H54 (cell line): ENCODE measurements at places on chromosomes 7 and 10.

- DNase-seq, result no peak
These were observed 49.3 kb upstream of the AFAP1L2 start for GRCh38 chr10:114453576-114453975.

DNA sequence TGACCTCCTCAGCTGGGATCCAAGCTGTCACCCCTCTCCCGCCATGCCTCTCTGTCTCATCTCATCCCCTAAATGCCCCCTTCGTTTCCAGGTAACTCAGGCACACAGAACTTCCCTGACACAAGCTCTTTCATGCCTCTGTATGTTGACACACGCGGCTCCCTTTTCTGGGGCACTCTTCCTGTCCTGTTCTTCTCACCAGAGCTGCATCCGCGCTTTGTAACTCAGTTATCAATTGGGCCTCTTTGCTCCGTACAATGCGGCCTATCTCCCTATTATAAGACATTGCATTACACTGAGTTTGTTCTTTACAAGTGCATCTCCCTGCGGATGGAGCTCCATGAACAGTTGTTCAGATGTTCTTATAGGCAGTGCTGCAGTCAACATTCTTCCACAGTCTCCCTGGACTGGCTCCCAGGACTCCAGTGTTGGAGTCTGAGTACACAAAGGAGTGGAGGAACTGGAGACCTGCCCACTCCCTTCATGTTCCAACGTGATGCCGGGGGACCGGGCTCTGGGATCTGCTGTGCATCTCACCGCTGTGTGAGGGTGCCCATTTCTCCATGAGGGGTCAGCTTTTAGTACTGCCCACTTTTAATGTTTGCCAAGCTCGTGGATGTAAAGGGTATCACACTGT, 56.9 kb upstream of the TNS3 start:
- DNase-seq, result no peak

DNA sequence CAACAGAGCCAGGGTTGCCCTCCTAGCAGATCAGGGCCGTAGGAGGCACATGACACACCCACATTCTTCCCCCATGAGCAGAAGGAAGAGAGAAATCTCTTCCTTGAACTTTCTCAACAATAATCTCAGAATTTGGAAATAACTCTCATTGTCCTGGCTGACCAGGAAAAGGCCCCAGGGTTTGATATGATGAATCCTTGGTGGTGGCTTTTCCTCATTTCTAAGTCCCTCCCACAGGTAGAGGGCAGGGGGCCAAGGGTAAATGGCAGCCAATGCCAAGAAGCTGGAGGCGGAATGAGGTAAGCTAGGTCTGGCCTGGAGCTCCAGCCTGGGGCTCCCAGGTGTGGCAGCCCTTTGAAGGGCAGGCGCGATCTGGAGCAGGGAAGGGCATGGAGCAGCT, 67.8 kb downstream of the GRB10 start:
- DNase-seq, result no peak

DNA sequence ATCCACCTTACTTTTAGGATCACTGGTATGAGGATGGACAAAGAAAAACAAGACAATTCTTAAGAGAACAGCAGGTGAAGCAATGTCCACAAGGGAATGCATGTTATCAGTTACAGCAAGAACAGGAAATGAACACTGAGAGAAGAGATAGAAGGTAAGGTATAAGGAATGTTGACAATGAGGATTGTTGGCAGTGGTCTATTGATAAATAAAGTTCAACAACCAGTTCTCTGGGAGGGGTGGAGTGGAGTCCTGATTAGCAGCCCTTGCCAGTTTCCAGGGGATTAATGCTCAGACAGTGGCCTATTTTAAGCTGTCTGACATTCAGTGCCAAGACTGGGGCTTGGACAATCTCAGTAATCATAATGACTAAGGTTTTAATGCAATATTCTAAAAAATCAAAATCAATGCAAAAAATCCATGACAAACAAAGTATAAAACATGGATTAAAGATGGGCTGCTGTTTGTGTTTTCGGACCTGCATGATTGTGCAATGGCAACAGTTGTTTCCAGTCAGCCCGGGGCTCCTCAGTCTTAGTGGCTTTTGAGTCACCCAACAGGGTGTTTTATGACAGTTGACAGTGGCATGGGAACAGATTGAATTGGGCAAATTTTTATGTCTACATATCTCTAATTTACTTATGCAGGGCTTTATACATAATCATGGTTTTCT, 13.8 kb upstream of the AKR1B1 start:
- no peak for DNase-seq

DNA sequence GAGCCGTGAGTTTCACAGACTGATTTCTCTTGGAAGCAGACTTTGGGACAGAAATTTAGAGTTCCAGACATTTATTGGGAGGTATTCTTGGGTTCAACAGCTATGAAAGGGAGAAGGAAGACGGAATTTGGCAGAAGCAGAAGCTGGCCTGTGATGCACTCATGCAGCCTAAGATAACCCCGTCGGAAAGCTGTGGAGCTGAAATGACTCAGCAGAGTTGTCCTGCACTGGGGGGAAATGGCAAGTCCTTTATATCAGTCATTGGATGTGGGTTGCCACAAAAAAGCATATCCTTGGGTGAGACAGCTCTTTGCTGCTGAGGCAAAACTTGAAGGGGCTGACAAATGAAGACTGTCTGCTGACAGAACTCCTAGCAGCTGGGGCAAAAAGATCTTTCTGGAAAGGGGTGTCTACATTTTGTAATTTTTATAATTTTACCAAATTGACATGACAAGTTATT, 11.5 kb upstream of the MICU1 start:
- peak; percentile 67 for DNase-seq
